ENCODE measurements at places on chromosomes 7 and 10.

GRCh38 chr7:43879477-43879876, 10.2 kb upstream of the MRPS24 start:
- peak; percentile 57 for DNase-seq

DNA sequence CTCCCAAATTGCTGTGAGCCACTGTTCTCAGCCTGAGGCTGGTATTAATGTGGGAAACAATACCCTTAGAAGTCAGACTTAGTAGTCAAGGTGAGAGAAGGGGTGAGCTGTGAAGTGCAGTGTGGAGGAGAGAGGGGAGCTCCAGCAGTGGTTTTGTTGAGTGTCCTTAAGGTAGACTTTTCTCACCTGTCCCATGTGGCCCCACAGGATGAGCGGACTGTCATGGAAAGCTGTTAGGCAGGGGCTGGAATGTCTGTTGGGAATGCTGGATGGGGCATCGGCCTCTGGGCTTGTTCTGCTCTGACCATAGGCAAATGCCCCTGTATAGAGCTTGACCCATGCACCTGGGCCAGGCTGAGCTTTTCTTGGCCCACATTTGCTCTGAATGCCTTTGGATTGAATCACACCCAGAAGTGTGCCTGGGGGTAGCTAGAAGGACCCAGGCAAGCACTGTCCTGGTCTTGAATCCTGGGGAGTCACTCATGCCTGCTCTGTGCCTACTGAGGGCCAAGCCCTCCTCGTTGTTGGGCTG, 36.3 kb upstream of the SH2D4B start:
- DNase-seq, result no peak

GRCh38 chr7:43692582-43693373, 36.5 kb downstream of the COA1 start:
- DNase-seq, result no peak

DNA sequence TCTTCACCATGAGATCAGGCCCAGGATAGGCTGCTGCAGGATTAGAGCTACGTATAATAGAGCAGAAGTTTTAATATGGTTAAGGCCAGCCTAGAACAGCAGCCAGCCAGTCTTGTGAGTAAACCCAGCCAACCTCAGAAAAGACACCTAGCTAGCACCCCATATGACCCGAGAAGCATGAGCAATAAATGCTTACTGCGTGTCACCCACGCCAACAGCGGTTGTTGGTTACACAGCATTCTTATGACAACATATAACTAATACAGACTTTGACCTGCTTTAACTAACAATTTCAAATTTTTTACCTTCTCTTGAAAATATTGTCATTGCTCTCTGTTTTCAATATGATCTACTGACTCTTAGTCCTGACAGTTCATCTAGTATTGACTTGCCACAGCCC, 105.7 kb downstream of the HBP1 start:
- DNase-seq, result no peak

DNA sequence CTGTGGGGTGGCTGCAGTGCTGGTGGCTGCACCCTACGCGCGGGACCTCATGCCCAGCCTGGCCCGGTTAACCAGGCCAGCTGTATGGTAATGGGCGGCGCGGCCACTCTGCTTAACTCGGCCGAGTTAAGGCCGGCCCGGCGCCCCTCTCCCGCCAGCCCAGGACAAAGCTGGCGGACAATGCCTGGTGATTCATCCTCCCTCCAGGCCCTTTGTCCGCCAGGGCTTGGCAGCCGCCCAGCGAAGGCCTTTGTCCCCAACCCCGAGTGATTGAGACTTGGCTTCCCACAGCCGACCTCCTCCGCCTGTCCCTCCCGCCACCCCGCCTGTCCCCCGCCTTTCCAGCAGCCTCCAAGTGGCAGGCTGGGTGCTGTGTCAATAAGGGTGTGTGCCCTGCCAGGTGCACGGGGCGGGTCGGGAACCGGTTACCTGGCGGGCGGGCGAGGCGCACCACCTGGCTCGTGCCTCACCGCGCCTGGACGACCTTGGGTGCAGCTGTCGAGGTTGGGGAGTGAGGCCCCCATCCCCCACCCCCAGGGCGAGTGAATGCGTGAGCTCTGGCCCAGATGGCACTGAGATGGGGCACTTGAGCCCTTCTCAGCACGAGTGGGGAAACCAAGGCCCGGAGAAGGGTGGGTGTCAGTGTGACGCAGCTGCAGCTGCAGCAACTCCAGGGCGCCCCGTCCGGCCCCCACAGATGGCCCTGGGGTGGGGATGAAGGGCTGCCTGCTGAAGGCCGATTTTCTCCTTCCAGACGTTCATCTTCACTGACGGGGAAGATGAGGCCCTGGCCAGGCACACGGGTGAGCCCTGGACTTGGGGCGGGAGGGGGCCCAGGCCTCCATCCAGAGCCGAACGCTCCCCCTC, 4.6 kb downstream of the LFNG start:
- no peak for DNase-seq

DNA sequence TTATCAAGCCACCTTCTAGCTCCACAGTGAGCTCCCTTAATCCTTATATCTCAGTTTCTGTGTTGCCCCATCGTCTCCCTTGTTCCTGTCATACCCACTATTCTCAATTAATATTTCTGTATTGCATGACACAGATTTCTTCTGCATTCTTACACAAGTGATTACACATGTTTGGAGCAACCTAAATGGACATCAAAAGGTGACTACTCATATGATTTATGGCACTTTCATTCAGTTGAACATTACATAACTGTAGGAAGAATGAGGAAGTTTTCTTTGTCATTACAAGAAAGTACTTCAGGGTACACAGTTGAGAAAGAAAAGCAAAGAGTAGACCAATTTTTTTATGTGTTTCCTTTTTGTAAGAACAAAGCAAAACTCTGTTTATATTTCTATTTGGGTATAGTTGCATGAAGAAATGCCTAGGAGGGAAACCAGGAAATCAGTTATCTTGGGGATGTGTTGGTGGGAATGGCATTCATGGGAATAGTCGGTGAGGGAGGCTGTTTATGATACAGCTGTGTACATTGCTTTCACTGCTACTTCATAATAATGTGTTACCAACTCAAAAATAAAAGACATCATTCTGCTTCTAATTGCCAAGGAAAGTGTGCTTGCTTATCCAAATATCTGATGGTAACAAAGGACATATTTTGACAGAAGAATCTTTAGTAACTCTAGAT, 23.6 kb upstream of the PRSS37 start:
- no peak for DNase-seq

DNA sequence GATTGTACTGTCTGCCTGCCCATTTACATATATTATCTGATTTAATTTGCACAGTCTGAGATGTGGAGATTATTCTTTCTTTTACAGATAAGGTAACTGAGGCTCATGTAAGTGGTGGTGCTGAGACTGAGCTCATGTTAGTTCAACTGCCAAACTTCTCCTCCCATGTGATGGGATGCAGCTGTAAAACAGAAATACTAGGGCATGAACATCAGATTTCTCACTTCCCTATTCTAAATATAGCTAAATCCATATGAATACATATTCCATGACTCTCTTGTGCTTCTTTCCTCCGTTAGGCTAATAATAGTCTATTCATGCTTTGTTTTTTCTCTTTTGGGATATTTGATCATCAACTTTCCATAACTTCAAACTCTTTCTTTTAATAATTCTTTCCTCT, 84.7 kb downstream of the PTPRZ1 start:
- DNase-seq, result peak; percentile 23

DNA sequence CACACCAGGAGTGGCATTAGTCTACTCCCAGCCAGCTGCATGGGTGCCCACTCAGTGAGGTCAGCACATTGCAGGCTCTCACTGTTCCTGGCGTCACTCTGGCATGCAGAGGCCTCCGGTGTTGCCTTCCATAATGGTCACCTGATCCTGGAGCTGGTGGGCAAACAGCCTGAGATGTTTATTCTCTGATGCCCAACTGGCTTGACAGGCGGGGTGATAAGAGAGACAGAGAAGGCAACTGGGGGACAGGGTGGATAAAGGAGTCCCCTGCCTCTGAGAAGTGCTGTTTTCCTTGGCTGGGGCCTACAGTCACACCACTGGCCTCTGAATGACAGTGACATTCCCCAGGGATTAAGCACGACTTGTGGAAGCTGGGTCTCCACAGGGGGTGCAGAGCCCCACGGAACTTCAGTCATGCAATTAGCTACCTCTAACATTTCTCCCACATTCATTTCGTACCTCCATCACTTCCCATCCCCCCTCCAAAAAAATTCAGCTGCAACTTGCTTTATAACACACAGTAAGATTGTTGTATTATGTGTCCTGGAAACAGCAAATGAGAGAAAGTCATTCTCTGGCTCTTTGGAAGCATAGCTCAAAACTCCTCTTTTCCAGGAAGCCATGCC, 7.1 kb upstream of the RBM20 start:
- no peak for DNase-seq

GRCh38 chr10:88913788-88914187, 33.7 kb downstream of the STAMBPL1 start:
- DNase-seq, result no peak

- no peak for DNase-seq
Measured at GRCh38 chr7:78296644-78297371, 498.2 kb downstream of the PHTF2 start.

Data from fibroblast of upper back skin (primary cell).